ENCODE measurements at places on chromosomes 5 and 9.

DNA sequence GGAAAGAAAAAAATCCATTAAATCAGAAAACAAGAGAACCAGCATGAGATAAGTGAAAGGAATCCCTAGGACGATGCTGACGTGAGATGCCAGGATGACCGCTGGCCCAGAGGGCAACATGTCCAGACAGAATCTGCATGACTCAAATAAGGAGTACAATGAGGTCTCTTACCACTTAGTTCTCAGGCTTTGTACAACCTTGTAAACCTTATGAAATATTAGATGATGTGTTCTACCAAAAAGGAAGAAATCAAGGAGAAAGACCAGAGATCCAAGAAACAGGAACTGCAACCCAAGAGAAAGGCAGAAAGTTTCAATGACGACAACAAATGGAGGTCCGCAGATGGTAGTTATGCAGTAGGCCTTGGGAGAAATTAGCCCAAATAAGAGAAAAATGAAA lies 2.8 kb upstream of the GPR150 start:
- DNase-seq, result no peak

- DNase-seq, result no peak
Observed at GRCh38 chr5:126070481-126070880, 352.7 kb upstream of the GRAMD2B start.

DNA sequence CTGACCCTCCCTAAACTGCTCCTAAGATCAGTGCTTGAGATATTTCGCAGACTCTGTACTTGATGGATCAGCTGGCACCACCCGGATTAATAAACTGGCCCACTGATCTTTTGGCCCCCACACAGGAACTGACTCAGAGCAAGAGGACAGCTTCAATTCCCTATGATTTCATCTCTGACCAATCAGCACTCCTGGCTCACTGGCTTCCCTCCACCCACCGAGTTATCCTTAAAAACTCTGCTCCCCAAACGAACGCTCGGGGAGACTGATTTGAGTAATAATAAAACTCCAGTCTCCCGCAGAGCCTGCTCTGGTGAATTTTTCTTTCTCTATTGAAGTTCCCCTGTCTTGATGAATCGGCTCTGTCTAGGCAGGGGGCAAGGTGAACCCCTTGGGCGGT lies 36.5 kb upstream of the CD180 start:
- DNase-seq, result no peak

DNA sequence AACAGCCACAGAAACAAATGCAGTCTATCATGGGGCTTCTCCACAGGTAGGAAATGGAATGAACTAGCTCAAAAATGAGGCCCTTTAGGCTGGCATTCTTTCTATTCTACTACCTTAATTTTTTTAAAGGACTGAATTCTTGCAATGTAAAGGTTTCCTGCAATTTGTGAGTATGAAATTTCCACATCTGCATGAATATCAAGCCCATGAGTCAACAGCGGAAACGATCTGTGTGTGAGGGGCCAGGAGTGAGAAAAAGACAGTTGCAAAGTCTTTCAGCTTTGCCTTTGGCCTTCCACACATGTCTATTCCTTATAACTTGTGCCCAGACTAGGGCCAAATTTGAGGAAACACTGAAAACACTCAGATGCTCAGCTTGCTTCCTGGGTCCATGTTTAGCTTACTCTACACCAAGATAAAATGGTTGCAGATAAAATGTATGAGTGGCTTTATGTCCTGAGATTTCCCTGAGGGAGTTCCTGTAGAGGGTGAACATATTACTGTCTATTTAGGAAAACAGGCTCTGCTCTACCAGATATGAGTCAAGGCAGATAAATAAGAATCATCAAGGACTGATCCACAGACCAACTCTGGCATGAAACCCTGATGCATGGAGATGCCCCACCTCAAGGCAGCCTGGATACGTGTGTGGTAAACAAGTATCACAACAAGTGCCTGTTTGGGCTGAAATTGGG lies 46.5 kb downstream of the RETREG1 start:
- no peak for DNase-seq

DNA sequence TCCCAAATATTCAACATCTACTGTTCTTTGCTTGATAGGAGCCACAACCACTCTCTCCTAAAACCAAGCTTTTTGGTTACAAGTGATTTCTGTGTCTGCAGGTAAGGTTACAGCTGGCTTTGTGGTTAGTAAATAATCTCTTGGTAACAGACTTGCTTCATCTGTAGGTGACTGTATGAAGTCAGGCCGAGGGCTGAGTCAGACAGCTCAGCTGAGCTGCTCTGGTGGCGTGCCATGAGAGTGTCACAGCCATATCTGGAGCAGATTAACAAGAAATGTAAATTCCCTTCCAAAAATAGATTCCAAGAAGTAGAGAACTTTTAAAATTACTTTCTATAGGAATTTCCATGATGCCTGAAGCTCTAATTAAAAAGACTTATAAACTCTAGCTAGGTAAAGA lies 23.7 kb upstream of the TAS2R1 start:
- DNase-seq, result peak; percentile 89

DNA sequence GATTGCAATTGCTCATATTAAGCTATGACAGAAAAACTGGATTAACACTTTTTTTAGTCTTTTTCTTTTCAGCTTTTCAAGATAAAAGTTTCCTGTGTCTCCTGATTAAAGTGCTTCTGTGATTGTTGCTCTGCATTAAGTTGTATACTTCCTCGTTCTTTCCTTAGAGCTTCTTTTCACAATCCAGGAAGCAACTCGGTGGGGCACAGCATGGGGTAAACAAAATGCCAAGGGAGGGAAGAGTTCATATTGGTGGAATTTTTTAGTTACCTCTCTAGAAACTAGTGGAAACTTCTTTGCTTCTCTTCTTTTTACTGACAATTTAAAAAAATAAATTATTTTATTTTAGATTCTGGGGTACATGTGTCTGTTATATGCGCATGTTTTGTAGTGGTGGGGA lies 37.8 kb upstream of the ARRDC3 start:
- DNase-seq, result no peak

GRCh38 chr9:16532681-16533450 lies 337.6 kb downstream of the BNC2 start:
- no peak for DNase-seq

- DNase-seq, result no peak
Observed at GRCh38 chr5:94432499-94432898, 185.9 kb downstream of the KIAA0825 start.

- no peak for DNase-seq
Observed at GRCh38 chr5:31995006-31995405, 179.1 kb downstream of the GOLPH3 start.

DNA sequence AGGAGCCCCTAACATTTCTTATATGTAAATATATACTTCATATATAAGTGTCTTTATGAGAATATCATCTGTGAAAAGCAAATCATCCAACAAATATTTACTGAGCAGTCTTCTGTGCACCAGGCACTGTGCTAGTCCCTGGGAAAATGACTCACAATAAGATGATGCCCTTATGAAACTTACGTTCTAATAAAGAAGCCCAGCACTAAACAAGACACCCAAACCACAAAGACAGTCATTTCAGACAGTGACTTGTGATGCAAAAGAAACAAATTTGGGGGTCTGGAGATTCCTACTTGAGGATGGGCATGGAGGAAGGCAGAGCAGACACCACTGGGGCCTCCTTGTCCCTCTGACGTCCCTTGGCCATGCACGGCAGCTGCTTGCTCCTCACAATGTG lies 30.6 kb upstream of the PPP1R2B start:
- no peak for DNase-seq

DNA sequence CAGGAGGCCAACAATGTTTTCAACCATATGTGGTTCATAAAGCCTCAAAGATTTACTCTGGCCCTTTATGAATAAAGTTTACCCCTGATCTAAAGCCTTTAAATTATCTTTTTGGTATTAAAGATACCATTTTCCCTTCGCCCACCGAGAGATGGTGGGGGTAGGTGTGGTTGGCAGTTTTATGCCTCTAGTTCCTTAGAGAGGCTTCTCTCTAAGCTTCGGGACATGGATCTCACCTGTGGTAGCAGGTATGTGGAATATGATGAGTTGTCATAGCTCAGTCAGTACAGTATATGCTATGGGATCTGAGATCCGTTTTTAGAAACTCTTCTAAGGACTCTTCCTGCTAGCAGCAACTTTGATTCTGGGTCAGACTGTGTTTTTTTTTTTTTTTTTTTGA lies 2.3 kb downstream of the UQCRQ start:
- no peak for DNase-seq

DNA sequence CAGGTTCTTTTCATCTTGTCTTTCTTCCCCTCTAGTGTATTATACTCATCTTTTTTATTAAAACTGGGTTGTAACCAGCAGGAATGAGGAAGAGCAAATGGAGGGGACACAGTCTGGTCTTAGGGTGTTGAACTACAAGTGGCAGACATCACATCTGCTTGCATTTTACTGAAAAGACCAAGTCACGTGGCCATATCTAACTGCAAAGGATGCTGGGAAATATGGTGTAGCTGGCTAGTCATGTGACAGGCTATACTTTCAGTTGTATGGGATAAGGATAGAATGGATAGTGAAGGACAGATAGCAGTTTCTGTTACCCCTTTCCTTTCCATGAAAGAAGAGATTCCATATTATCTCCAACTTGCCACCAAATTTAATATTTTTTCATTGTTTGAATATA lies 13.0 kb upstream of the FGD3 start:
- DNase-seq, result no peak

GRCh38 chr9:89505911-89506310 lies 8.0 kb upstream of the SEMA4D start:
- no peak for DNase-seq

DNA sequence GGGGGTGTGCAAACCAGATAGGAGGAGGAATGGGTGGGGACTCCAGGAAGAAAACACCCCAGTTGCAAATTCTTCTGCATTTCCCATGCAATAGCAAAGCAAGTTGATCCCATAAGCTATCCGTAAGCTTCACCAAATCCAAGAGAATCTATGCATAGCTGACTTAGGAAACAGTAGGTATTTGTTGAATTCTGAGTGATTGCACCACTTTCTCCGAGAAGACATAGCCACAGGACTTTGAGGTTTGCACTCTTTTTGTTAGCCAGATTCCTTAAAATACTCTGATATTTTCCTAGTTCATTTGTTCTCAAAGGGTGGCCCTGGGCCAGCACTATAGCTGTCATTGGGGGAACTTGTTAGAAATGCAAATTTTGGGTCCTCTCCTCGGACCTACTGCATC lies 271.9 kb downstream of the SLIT3 start:
- DNase-seq, result no peak

- DNase-seq, result no peak
Observed at GRCh38 chr9:9392755-9393154, 1220.0 kb downstream of the PTPRD start.

DNA sequence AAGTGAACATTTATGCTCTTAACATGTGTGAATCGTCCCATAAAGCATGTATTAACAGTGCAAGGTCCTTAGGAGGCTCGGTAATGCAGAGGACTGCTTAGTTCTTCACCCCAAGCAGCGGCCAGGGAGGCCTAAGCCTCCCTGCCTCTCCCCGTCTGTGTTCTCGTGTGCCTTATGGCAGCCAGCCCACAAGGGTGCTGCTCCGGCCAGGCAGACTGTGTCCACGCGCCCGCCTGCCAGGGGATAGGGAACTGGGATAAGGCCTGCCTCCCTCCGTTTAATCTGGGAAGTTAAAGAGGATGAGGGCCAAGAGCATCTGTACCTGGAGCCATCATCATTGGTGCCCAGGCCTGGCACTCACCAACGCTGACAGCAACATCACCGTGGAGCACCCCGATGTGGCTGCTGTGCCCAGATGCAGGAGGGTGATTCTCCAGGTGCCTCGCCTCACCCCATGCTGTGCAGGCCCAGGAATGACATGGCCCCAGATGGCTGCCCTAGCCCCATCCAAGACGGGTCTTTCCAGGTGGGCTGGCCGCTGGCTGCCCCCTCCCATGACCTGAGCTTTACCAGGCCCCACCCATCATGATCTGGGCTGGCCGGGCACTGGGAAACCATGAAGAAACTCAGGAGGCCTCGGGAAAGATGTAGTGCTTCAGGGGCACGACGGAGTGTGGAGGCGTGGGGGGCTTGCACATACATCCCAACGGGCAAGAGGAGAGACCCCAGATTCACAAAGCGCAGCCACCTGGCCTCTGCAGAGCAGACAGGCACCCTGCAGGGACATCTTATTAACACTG lies 35.6 kb upstream of the SUSD3 start:
- DNase-seq, result no peak

DNA sequence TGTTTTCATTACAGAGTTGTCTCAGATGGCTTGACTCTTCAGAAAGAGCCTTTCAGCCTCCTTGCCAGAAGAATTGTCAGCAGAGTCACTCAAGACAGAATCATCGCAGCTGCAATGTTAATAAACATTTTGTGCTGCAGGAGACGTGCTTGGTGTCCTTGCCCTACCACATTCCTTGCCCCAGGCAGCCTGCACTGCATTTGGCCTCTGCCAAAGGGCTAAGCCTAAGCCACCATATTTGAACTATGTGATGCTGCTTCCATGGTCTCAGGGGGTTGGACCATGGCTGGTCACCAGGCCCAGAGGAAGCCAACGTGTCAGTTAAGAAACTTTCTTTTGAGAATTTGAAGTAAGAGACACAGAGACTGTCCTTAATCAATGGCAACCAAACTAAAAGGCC lies 145.4 kb downstream of the ACTL7B start:
- no peak for DNase-seq

- no peak for DNase-seq
Observed at GRCh38 chr5:9295466-9295801, 250.4 kb downstream of the SEMA5A start.

DNA sequence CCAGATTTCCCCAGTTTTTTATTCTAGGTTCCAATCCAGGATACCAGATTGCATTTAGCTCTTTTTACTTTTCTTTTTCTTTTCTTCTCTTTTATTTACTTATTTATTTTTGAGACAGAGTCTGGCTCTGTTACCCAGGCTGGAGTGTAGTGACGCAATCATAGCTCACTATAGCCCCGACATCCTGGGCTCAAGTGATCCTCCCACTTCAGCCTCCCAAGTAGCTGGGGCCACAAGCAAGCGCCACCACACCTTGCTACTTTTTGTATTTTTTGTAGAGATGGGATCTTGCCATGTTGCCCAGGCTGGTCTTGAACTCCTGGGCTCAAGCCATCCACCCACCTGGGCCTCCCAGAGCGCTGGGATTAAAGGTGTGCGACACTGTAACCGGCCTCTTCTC lies 48.4 kb downstream of the GSN start:
- no peak for DNase-seq

DNA sequence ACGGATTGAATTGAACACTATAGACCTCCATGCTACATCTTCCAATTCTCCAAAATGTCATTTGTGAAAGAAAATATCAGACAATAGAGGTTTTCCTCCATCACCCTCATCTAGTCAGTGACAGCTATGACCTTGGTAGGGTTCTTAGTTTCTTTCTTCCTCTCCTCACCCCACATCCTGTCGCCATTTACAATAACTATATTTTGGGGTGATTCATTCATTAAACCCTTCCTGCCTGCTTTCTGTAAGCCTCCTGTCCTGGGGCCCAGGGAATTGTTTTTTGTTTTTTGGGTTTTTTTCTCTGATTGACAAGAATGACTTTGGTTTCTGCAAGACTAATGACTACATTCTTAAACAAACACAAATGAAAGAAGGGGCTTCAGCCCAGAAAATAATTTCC lies 82.6 kb downstream of the PRELID2 start:
- no peak for DNase-seq

GRCh38 chr5:172868436-172868923 lies 34.4 kb downstream of the ERGIC1 start:
- no peak for DNase-seq

GRCh38 chr5:127451096-127451495 lies 66.3 kb upstream of the PRRC1 start:
- no peak for DNase-seq

- DNase-seq, result no peak
Observed at GRCh38 chr9:88697764-88698432, 162.9 kb downstream of the NXNL2 start.
